ENCODE measurements at places on chromosomes 12 and 14. TPM values are rescaled to one million over a fixed set of nuclear protein-coding genes. Genes with fewer than 3 reads are reported as not detected.

OR6C2 gene
- total RNA-seq = not detected

IL26 gene
- total RNA-seq = not detected

LMNTD1 gene
- 0.07 TPM for total RNA-seq

PLD4 gene
- not detected for total RNA-seq

SLC2A13 gene
- total RNA-seq = 2.9 TPM

RERG gene
- total RNA-seq = not detected

SALL2 gene
- 0.20 TPM for total RNA-seq

C2CD5 gene
- total RNA-seq = 17.2 TPM

PAPLN gene
- 19.7 TPM for total RNA-seq

SP7 gene
- total RNA-seq = 0.13 TPM

PTPRQ gene
- not detected for total RNA-seq

PLBD1 gene
- total RNA-seq = 0.27 TPM

MIP gene
- not detected for total RNA-seq

PLEKHG7 gene
- total RNA-seq = not detected

EFCAB11 gene
- total RNA-seq = 4.1 TPM

LUM gene
- total RNA-seq = not detected

SDR39U1 gene
- total RNA-seq = 18.0 TPM

DPF3 gene
- total RNA-seq = 7.6 TPM
